Choroid plexus epithelial cell (primary cell): ENCODE measurements at places on chromosomes 1 and 21.

GRCh38 chr1:63674865-63675419 lies 81.7 kb downstream of the PGM1 start:
- peak; percentile 24 for DNase-seq

GRCh38 chr1:11417162-11417561 lies 61.8 kb upstream of the DISP3 start:
- no peak for DNase-seq

DNA sequence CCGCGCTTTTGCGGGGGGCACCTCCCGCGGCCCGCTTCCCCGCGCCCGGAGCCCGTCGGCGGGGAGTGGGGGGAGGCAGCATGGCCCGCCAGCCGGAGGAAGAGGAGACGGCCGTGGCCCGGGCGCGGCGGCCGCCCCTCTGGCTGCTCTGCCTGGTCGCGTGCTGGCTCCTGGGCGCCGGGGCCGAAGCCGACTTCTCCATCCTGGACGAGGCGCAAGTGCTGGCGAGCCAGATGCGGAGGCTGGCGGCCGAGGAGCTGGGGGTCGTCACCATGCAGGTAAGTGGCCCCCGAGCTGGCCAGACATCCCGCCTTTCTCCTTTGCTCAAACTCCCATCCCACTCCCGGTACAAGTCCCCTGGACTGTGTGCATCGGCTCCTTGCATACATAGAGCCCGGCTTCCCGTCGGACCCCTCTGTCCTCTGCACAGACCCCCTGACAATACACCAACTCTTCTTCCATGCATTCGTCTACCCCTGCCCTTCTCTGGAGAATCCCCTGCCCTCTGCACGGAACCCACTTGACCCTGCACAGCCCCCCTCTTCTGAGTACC lies 812 bp downstream of the CACHD1 start:
- DNase-seq, result peak; percentile 13

GRCh38 chr1:36137776-36138175 lies 11.5 kb downstream of the TRAPPC3 start:
- no peak for DNase-seq

- peak; percentile 71 for DNase-seq
Observed at GRCh38 chr1:20787029-20787839, at the start of gene HP1BP3. Gene HP1BP3, minus strand, starts transcription at chr1:20787307. Its CDS starts 6,867 bp downstream, at chr1:20780440.

DNA sequence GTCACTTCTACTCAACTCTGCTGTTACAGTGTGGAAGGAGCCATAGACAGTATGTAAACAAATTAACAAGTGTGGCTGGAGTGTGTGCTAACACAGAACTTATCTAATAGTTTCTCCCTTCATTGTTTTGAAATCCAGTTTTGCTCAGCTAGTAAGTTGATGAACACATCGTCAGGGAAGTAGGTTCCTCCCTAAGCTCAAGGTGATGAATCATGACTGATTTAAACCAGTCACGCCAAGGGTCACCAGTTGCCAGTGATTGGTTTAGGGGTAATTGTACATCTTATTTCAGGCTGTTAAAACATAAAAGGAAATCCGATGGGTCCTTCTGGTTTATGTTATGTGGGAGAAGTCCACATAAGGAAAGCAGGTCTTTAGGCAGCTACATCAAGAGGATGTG lies 97.0 kb upstream of the CHODL start:
- peak; percentile 4 for DNase-seq

DNA sequence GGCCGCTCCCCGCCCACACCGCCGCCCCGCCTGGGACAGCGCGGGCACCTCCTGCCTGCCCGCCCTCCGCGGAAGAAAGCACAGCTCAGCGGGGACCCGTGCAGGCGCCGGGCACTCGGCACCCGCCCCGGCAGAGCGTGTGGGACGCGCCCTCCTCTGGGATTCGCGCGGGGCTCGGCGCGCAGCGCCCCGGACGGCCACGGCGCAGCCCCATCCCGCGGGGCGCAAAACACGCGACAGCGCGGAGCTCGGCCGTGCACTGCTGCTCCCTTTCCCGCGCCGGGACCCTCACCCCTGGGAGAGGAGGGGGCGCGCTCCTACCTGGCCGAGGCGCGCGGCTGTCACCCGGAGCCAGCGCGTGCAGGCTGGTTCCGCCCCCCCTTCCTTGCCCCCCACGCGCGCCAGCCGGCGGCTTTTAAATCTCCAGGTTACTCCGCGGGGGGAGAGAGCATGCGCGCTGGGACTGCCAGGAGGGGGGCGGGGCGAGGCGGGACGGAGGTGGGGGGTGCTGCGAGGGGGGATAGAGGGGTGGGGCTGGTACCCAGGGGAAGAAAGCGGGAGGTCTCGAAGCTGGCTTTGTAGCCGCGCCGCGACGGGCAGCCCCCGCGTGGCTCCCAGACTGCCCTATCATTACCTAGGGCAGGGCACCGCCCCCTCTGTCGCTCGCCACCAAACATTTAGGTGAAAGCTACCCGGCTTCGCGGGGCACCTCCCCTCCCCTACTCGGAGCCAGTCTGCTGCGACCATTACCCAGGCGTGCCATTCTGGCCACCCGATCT lies at the start of gene SLC45A3:
SLC45A3 (minus strand) TSS at position 437 of the 779 bp plus-strand sequence. CDS start 15,853 bp downstream, outside the sequence.
- DNase-seq, result no peak

DNA sequence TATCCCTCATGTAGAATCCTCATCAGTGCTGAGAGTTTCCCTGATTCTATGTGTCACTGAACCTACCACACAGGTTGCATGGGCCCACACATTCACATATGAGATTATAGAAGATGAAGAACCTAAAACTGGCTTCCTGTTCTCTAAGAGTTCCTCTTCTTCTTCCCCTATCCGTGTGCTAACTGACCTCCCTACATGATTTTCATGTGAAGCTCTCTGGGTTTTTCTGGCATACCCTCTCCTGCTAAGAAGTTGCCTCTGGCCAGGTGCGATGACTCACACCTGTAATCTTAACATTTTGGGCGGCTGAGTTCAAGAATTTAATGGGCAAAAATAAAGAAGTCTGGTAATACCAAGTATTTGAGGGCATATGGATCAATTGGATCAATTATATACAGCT lies 5.5 kb upstream of the CD244 start:
- no peak for DNase-seq

DNA sequence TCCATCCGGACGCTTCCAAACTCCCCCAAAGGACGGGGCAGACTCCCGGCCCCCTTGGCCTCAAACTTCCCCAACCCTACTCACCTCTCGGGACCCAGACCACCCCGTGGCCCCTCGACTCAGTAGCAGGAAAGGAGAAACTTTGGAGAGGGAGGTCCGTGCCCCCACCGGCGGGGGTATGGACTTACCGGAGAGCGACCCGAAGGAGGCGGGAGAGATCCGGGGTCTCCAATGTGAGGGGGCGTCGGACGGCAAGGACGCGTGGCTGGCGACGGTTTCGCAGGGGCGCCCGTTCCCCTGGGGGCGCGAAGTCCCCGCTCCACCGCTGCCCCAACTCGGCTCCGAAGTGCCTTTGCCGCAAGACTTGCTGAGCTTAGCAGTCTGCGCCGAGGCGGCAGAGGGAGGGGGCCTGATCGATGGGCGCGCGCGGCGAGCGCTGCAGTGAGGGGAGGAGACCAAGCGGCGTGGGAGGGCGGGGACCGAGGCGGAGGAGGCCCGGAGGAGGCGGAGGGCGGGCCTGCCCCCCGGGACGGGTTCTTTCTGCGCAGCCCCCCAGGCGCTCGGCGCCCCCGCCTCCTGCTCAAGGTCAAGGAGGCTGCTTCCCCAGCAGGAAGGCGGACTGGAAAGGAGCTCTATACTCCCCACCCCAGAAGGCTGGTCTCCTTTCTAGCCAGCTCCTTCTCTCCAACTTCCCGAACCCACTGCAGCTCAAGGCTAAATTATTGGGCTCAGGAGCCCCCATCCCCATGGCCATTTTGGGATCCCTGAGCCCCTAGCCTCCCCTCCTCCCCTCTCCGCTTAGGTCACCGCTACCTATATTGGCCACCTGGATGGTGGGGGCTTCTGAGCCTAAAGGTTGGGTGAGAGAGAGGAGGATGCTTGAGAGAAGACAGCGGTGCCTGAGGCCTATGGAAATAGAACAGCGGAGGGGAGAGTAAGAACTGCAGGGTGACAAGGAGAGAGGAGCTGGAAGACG lies at the start of gene SYT2:
SYT2 (minus strand) TSS at position 385 of the 976 bp plus-strand sequence. CDS start 104,682 bp downstream, outside the sequence.
- DNase-seq, result peak; percentile 25

DNA sequence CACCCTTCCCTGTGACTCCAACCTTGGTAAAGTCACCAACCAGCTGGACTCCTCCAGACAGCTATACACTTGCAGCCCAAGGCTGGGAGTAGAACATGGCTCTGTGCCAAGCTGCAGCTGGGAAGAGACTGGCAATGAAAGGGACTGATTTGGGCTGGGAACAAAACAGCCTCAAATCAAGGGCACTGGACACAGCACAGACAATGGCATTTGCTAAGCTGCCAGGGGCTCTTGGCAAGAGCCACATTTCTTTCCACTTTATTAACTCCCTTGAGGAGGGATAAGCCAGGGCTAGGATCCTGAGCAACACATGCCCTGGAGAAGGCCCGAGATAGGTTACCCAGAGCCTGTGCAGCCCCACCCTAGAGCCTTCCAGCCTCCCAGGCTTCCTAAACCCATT lies 12.0 kb downstream of the SYT11 start:
- peak; percentile 13 for DNase-seq

DNA sequence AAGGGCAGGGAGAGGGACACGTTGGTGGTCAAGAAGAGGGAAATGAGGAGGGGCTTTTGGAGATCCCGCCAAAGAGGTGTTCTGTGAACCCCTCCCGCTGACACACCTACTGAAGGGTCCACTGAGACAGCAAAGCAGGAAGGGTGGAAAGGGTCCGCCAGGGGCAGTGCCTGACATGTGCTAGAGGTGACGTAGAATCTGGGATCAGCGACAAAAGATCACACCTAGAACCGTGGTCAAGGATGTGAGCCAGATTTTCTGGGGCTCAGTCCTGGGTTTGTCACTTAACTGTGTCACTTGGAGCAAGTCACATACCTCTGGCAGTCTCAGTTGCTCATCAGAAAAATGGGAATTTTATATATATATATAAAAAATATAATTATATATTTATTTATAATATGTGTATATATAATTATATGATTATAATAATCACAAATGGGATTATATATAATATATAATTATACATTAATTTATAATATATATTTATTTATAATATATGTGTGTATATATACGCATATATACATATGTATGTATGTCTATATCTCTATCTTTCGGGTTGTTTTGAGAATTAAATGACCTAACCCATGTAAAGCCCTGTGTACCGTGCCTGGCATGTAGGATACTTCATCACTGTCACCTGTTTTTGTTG lies 35.0 kb upstream of the ATP5PO start:
- no peak for DNase-seq

GRCh38 chr1:90100566-90100965 lies 105.7 kb downstream of the ZNF326 start:
- no peak for DNase-seq

- no peak for DNase-seq
Observed at GRCh38 chr1:234479310-234479559, 256 bp upstream of the TARBP1 start.
